Mesothelial cell of epicardium (in vitro differentiated cells): ENCODE measurements at places on chromosomes 3 and 15.

DNA sequence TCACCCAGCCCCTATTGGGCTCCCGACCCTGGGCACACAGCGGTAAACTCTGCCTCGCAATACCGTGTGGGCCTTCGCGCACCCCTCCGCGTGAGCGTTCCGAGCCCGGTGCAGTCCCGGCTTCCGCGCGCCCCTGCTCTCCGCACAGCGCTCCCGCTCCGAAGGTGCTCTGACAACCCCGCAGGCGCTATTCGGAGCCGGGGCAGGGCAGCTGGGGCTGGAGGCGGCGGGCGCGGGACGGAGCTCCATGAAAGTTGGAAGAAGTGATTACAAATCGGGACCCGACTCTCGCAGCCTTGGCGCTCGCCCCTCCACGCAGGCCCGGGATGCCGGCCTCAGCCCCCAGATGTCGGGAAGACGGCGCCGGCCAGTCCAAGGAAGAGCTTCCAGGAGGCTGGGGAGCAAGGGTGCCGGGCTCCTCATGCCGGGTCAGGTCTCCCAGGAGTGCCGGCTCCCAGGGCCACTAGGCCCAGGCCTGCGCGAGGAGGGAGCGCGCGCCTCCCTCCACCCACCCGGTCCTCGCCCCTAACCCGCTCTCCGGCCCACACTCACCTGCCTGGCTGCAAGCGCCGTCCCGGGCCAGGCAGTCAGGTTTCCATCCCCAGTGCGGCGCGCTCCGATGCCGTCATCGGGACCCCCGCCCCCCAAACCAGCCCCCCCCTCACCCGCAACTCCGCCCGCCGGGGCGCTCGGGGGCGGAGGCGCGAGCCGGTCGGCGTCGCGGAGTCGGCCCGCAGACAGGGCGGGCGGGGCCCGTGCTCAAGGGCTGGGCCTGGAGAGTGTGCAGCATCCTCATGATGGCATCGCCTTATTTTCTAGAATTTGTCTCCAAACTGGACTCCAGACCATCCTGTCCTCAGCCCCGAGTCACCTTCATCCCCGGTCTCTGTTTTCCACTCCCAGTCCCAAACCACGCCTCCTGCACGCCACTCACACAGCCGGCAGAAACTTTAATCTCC is at the start of gene KIF7:
Gene KIF7 (minus strand): TSS at position 621 of the 959 bp plus-strand sequence. CDS start 2,537 bp downstream, outside the sequence.
- peak; percentile 82 for DNase-seq

DNA sequence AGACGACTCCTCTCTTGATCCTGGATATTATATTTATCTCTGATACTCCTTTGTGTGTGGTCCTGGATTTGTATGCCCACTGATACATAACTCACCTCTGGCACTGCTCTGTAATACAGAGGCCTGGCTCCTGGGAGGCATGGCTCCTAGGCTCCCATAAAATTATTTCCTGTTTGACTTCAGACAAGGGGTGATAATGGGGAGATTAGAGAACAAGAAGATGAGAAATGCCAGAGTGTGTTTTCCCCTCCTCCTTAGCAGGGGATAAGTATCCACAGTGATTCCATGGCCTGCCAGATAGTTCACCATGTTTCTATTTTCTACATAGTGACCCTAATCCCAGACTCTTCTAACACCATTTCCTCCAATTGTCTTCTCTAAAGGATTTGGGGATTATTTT is 165.7 kb upstream of the PLSCR5 start:
- DNase-seq: no peak

GRCh38 chr3:155302891-155303290 is 9.4 kb upstream of the STRIT1 start:
- DNase-seq: no peak

DNA sequence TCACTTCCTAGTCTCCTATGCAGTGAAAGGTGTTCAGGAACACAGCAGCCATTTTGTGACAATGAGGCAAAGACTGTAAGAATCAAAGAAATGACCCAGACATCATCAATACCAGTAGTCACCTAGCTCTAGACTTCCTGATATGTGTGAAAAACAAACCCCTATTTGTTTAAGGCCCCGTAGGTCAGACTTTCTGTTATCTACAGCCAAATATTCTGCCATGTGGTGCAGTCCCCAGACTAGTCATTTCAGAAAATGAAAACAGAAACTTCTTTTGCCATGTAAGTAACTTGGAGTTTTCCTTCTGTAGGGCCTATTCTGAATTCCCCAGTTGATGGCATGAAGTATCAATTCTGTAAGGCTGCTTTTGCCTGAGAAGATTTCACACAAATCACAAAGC is 181.7 kb upstream of the SNTN start:
- no peak for DNase-seq

- no peak for DNase-seq
Observed at GRCh38 chr15:29270976-29271375, 1.4 kb upstream of the NSMCE3 start.
